ENCODE measurements at places on chromosomes 7 and 10.

DNA sequence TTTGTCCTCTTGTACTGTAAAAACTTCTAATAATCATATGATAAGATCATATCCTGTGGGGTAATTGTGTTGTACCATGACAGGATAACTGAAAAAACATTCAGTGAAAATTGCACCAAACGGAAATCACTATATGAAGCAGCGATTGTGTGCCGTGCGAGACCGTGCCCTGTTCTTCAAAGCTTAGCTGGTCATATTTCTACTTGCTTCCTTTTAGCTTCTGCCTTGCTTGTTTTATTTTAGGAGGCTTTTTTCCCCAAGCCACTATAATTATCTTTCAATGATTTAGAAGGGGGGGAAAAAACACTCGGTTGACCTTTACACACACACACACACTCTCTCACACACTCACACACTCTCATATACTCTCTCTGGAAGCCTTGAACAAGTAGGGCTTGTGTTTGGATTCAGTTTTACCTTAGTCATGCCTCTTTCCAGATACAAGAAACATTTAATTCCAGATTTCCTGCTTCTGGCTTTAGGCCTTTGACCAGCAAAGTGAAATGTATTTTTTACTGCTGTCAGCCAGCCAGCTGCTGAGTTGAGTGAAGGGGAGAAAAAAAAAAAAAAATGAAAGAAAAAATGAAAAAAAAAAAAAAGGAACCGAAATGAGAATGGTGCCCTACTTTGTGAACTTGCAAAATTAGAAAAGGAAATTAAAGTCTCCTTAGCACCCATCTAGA is 181.4 kb downstream of the ARID5B start:
- no peak for DNase-seq

DNA sequence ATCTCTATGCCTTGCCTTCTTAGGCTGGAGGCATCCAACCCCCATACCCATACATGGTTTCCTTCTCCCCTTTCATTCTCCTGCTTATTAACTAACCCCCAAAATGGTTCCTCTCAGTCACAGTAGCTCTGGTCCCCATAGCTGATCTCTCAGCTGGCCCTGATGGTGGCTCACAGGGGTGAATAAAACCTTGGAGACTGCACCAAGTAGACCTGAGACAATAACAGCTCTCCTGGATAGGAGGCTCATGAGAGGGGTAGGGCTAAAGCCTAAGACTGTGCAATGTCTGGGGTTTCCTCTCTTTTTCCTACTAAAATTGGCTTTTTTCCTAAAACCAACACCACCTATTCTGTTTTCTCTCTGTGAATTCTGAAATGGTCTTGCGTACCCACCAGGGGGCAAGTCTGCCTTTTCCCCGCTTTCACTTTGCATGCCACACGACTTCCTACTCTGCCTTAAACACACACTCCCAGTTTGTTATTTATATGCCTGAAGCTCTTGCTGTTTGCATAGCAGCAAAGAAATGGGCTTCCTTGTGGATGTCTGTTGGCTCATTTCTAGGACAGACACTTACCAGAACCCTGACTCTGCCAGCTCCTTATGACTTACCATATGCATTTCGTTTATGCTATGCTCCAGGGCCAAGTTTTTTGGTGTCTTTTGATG is 18.4 kb upstream of the PON1 start:
- DNase-seq = no peak

- no peak for DNase-seq
Measured at GRCh38 chr7:64889686-64890162, 13.3 kb upstream of the ZNF273 start.

DNA sequence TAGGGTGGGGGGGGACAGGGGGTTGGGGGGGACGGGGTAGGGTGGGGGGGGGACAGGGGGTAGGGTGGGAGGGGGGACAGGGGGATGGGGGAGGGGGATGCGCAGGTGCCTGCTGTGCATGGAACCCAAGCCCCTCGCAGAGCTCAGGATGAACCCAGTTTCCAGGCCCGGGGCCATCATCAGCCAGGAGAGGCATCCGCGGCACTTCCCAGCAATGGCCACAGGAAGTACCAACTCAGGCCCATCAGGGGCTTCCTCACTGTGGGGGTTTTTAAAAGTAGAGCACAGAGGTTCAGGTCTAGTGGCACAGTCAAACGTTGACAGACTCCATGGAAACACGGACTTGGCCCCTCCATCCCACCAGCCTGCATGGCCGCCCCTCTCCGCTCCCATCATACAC is 172.7 kb downstream of the DIP2C start:
- peak; percentile 54 for DNase-seq

DNA sequence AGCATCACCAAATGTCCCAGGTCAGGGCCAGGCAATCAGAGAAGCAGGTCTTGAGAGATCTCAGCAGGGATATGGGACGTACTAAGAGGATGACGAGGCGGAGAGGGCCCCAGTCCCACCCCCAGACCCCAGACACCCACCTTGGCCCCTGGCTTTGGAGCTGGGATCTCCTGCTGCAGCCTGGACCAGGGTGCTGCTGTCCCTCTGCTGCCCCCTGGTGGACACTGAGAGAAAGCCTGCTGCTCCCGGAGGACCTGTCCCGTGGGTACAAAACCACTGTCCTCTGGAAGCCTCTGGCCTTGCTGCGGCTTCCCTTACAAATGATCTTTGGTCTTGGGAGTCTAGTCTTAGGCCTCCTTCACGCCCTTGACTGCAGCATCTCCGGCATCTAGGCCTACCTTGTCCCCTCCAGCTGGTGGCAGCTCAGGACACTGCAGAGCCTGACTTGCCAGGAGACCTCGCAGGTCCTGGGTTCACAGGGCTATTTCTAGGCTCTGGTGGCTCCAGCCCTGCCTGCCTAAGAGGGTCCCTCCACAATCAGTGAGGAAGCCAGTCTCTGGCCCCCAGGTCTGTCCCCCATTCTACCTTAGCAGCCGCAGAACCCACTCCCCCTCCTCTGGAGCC is 97.1 kb downstream of the RGS10 start:
- peak; percentile 88 for DNase-seq

DNA sequence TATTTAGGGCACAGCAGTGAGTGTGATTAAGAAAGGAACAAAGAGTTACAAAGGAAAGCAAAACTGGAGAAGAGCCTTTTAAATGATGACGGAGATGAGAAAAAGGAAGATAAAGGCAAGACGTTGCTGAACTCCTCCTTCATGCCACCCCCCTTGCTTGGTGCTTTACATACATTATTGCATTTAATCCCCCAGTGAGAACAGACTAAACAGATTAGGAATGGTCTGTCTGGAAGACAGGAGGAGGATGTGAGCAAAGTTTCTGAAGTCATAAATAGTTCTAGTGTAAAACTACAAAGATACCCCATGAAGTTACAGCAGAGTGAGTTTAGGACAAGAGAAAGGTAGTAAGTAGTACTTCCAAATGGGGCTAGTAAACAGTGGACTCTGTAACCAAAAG is 113.5 kb downstream of the PLCE1 start:
- DNase-seq = no peak

- no peak for DNase-seq
Measured at GRCh38 chr7:82442492-82443035, 1.0 kb downstream of the CACNA2D1 start.

DNA sequence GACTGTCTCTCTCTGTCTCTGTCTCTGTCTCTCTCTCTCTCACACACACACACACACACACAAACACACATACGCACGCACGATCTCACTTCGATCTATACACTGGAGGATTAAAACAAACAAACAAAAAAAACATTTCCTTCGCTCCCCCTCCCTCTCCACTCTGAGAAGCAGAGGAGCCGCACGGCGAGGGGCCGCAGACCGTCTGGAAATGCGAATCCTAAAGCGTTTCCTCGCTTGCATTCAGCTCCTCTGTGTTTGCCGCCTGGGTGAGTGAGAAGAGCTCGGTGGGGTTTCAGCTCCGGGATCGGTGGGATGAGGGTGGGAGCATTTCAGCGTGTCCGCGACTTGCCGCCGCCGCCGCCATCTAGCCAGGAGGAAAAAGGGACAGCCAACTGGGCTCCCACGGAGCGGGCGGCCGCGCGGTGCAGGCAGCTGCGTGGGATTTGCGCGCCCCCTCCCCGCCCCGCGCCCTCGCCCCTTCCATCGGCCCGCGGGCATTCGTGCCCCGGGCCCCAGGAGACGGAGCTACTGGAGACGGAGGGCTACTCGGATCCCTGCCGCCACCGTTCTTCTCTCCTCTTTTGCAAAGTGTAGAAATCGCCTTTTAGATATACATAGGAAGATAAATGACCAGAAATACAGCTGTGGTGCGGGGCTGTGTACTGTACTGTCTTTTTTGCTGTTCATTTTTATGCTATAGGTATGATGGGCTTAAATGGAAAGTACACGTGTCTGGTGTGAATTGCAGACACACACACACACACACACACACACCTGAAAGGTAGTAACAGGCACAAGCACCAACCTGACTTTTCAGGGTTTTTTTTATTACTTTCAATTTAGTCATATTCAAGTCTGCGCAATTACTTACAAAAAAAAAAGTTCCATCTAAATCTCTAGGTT is 581 bp downstream of the PTPRZ1 start:
- no peak for DNase-seq

DNA sequence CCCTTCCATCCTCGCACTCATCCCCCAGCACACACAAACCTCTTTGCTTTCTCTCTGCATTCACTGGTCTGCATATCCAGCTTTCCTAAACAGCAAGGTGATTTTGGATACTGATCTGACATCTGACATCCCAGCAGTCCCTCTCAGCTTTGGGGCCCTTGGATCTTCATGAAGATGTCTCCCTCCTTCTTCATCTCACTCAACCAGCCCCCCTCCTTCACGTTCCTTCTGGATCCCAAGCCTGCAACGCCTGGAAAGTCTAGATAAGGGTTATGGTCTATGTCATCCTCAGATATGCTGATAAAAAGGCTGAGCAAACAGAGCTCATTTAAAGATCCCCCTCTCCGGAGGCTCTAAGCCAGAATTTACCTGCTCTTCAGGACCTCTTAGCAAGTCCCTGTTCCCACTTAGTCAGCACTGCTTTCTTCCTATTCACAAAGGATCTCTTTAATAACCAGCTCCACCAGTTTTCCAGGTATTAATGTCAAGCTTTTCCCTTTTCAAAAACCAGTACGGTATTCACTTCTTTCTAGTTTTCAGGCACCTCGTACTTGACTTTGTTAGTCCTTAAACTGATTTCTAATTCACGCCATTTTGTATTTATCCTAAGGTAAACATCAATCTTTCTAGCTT is 38.9 kb downstream of the CREB3L2 start:
- no peak for DNase-seq

DNA sequence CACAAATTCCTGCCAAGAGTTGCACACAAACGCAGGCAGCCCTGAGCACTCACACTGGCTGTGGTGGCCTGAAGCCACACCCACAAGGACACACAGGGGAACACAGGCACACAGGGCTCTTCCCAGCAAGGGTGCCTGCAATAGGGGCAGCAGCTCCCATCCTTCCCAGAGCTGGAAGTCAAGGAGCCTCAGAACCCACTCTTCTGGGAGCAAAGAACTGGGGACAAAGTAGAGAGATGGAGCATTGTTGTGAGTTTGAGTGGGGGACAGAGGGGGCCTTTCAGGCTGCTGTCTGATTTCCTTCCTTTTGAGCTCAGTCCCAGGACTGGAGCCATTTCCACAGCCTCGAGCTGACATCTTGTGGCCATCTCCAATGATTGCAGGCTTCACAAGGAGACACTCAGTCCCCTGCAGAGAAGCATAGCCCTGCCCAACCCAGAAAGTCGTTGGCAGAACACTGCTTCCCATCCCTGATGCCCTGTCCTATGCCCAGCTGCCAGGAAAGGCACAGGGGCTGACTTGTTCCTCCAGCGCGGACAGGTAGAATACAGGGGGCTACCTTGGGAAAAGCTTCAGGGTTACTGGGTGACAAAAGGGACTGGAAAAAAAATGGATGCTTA is 34.4 kb upstream of the SLF2 start:
- DNase-seq = peak; percentile 69

DNA sequence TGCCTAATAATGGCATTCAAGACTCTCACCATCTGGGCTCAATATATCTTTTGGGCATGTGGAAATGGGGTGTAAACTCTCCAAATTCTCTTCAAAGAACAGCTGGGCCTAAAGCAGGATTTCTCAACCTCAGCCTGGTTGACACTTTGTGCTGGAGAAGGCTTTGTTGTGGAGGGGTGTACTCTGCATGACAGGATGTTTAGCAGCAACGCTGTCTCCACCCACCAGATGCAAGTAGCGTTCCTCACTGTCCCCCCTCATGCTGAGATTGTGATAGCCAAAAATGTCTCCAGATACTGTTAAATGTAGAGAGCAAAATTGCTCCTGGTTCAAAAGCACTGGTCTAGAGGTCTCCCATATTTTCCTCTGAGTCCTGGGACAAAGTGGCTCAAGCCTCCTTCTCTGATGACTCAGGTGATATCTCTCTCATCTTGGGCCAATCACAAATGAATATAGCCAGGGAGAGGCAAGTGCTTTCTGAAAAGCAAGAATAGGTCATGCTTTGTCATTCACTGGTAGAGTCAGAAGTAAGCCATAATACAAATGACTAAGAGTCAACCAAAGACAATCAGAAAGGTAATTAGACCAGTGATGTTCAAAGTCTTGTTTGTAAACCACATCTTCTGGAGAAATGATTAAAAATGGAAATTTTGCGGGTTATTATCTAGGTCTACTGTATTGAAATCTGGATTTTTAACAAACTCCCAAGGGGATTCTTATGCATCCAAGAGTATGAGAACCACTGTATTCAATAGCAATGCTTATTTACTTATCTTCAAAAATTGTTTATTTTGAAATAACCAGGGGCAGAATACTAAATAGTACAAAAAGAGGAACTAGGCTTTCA is 330.8 kb downstream of the PTEN start:
- no peak for DNase-seq

DNA sequence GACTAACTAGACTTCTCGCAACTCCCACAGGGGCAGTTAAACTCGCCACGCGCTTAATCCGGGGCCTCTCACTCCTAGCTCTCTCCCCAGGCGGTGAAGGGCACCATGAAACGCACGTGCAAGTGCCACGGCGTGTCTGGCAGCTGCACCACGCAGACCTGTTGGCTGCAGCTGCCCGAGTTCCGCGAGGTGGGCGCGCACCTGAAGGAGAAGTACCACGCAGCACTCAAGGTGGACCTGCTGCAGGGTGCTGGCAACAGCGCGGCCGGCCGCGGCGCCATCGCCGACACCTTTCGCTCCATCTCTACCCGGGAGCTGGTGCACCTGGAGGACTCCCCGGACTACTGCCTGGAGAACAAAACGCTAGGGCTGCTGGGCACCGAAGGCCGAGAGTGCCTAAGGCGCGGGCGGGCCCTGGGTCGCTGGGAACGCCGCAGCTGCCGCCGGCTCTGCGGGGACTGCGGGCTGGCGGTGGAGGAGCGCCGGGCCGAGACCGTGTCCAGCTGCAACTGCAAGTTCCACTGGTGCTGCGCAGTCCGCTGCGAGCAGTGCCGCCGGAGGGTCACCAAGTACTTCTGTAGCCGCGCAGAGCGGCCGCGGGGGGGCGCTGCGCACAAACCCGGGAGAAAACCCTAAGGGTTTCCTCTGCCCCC is 19.5 kb downstream of the WNT8B start:
- DNase-seq = peak; percentile 77

GRCh38 chr7:157916946-157917640 is 580.3 kb downstream of the DNAJB6 start:
- DNase-seq = no peak

Data from GM13977 (cell line).